ENCODE measurements at places on chromosomes 12 and 14.

GRCh38 chr12:47286676-47287075 lies 206.9 kb upstream of the AMIGO2 start:
- DNase-seq, result no peak

DNA sequence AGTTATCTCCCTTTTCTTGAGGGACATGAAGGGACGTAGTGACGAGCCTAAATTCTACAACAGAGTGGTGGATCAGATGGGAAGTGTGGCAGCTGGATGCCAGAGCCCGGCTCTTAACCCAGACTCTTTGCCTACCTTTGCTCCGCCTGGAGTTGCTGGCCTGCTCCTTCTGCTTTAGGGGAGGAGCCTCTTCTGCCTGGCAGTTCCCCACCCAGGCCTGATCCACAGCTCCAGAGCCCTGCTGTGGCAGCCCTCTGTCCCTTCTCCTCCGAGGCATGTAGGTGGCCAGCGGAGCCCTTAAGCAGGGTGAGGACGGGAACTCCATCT lies 2.3 kb upstream of the PRPH start:
- DNase-seq, result no peak

DNA sequence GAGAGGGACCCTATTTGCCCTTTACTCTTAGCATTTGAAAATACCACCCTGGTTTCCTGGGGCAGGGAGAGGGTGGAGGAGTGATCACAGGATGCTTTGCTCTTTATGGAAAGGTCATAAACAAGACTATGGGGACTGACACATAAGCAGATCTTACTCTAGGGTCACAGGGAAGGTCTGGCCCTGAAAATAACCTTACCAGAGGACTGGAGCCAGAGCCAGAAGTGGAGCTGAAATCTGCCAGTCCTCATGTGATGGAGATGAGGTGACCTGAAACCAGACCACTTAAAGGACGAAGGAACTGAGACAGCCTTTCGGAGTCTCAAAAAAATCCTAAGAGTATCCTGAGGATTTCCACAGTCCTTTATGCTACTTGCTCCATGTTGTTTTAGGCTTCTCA lies 12.4 kb downstream of the PFKM start:
- DNase-seq, result no peak

DNA sequence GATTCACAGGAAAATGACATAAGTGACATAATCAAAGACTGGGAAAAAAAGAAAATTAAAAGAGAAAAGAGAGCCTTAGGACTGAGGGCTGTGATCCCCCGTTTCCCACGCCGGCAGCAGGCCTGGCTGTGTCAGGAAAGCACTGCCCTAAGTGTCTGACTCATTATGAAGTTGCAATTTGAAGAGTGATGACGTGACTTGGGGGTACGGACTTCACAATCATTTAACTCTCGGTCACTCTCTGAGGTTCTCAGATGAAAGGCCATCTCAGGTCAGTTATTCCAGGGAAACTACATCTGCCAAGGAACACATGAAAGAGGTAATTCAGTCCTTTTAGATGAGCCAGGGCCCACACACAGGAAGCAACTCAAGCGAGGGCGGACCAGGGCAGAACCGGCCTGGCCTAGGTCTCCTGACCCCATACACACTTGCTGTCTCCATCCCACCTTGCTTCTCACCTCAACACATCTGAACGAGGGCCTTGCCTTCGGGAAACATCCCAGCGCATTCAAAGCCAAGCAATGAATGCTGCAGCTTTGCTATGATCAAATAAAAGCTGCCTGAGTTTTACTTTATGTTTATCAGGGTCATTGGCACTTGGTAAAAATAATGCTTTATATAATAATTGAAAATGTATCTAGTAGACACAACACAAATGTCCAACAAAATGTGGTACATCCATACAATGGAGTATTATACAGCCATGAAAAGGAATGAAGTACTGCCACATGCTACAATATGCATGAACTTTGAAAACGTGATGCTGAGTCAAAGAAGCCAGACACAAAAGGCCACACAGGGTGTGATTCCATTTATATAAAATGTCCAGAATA lies 2.7 kb downstream of the SSH1 start:
- no peak for DNase-seq

- no peak for DNase-seq
Measured at GRCh38 chr12:44618946-44619345, 257.2 kb downstream of the NELL2 start.

GRCh38 chr12:62724285-62724684 lies 210.7 kb downstream of the PPM1H start:
- no peak for DNase-seq

- no peak for DNase-seq
Measured at GRCh38 chr12:76398106-76398505, 49.9 kb upstream of the BBS10 start.

DNA sequence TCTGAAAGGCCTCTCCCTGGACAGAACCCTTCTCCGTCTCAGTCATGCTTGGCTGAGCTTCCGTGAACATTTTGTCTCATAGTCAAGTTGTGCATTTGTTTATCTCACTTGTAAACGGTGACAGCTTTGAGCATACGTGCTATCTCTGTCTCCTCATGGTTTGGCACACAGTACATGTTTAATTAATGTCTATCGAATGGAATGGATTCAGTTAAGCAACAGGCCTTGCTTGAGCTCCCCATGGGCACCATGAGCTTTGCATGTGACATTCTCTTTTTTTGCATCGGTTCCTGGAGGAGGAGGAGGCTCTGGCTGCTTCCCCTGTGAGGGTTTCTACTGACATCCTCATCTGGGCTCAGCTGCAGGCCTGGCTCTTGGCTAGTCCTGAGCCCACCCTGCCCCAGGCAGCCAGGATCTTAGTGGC lies 80.0 kb downstream of the PRIMA1 start:
- DNase-seq, result no peak

DNA sequence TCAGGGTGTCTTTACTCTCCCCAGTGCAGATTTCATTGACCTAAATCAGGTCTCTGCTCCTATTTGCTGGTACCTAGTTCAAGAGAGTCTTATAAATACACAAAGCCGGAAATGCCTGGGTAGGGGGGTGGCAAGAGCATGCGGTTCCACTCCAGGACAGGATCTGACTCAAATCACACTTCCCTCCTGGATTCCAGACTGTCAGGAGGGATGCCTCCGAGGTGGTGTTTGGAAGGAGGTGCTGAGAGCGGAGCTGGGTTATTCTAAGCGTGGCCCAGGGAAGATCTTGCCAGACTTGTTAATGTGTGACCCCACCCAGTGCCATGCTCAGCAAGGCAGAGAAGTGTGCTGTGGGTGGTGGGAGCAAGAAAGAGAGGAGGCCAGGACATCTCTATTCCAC lies 49.8 kb downstream of the B4GALNT3 start:
- DNase-seq, result no peak

GRCh38 chr14:49892301-49892635 lies 614 bp upstream of the ARF6 start:
- peak; percentile 52 for DNase-seq

GRCh38 chr12:53200458-53201176 lies 6.4 kb downstream of the ITGB7 start:
- DNase-seq, result no peak

- DNase-seq, result no peak
Measured at GRCh38 chr14:73680821-73681220, 33.4 kb downstream of the PNMA1 start.

- DNase-seq, result no peak
Measured at GRCh38 chr12:63041601-63042000, 106.7 kb upstream of the PPM1H start.

Measured in activated CD4-positive, alpha-beta T cell treated with anti-CD3 and anti-CD28 coated beads for 4 hours (primary cell).